Dermis lymphatic vessel endothelial cell (primary cell): ENCODE measurements at places on chromosomes 11 and 22. TPM values are rescaled to one million over a fixed set of nuclear protein-coding genes. Genes with fewer than 3 reads are reported as not detected.

The SFI1 gene
- total RNA-seq: 12.0 and 15.0 TPM in 2 replicates

The RPS6KA4 gene
- 25.1 and 26.0 TPM in 2 replicates for total RNA-seq

The TNNI2 gene
- total RNA-seq: not detected in 2 replicates

The ANKRD13D gene
- 18.6 and 25.5 TPM in 2 replicates for total RNA-seq

The TBX1 gene
- total RNA-seq: 38.6 and 40.5 TPM in 2 replicates

The NCF4 gene
- not detected in 2 replicates for total RNA-seq

The CD6 gene
- not detected in 2 replicates for total RNA-seq

The ANKK1 gene
- not detected in 2 replicates for total RNA-seq

The DUSP8 gene
- 0.17 and 0.54 TPM in 2 replicates for total RNA-seq
